ENCODE measurements at places on chromosomes 3 and 15.

- peak; percentile 84 for DNase-seq
Measured at GRCh38 chr15:45714590-45715488, 80.0 kb downstream of the SQOR start.

DNA sequence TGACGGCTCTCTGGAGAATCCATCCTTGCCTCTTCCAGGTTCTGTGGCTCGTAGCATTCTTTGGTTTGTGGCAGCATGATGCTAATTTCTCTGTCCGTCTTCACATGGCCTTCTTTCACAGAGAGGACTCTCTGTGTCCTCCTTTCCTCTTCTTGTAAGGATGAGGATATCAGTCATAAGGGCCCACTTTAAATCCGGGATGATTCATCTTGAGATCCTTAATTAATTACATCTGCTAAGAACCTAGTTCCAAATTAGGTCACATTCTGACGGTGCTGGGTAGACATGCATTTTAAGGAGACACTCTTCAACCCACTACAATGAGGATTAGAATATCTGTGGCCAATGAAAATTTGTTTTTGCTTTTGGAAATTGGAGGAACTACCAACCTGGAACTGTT lies 15.7 kb upstream of the GXYLT2 start:
- no peak for DNase-seq

GRCh38 chr15:41852736-41853590 lies 14.3 kb downstream of the PLA2G4B start:
- DNase-seq: no peak

GRCh38 chr15:41925086-41925608 lies 31.3 kb upstream of the SPTBN5 start:
- DNase-seq: no peak

GRCh38 chr3:17577796-17578520 lies 164.5 kb downstream of the TBC1D5 start:
- no peak for DNase-seq

GRCh38 chr15:88018869-88019641 lies 237.5 kb downstream of the NTRK3 start:
- no peak for DNase-seq

DNA sequence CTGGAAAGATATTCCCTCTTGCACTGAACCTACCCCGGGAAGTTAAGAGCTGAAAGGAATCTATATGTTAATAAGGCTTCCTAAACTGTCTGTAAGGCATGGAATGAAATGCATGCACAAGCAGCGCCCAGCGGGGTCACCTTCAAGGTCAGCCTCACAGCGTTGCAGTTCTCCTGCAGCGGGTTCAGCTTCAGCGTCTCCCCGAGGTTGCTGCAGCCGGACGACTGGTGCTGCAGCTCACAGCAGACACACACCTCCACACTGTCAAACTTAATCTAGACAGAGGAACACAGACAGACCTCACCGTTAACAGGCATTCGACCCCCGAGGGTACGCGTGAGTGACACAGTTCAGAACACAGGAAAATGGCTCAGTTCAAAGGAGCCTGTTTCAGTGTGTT lies 73.3 kb downstream of the NSMCE3 start:
- DNase-seq: no peak

DNA sequence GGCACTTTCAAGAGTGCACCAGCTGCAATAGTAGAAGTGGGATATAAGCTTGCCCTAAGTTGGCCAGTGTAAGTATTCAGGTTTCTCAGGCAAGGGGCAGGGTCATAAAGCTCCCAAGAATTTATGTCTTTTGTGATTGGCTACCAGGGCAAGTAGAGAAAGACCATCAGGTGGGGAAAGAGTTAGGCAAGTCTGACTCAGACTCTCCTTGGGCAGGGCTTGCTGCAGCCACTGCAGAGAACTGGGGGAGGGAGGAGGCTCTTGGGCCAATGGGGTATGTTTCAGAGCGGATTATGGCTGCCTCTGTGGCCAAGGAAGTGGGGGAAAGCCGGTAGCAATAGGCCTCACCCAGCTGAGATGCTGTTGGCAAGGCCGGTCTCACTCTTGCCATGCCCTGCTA lies 44.6 kb upstream of the SLC25A36 start:
- no peak for DNase-seq

- no peak for DNase-seq
Measured at GRCh38 chr3:45367453-45367871, 20.9 kb upstream of the LARS2 start.

- no peak for DNase-seq
Measured at GRCh38 chr15:67216859-67217258, 37.6 kb downstream of the AAGAB start.

- DNase-seq: no peak
Measured at GRCh38 chr3:158590223-158590622, 19.2 kb downstream of the MLF1 start.

DNA sequence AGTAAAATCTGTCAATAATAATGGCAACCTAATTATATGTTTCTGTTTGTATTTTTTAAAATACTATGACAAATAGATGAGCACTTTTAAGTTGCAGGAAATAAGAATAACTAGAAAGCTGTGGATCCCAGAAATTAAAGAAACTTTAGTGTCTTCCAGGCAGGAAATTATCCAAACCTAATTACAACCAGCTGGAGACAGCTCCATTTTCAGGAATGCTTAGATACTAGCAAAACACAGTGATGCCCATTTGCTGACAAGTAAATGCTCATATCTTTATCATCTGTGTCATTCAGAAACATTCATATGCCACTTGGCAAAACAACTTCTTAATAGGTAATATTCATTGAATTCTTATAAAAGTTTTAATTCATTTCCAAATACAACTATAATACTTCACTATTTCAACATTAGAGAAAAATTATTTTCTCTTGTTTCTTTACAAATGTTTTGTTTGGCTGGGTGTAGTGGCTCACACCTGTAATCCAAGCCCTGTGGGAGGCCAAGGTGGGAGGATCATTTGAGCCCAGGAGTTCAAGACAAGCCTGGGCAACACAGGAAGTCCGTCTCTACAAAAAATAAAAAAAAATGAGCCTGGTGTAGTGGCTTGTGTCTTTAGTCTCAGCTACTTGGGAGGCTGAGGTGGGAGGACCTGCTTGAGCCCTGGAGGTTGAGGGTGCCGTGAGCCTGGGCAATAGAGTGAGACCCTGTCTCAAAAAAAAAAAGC lies 169.1 kb upstream of the TSPAN3 start:
- DNase-seq: no peak

GRCh38 chr3:142888099-142888480 lies 793 bp downstream of the PCOLCE2 start:
- DNase-seq: no peak

- DNase-seq: no peak
Measured at GRCh38 chr3:154582501-154582900, 152.5 kb upstream of the GPR149 start.

- DNase-seq: no peak
Measured at GRCh38 chr3:157939166-157939565, 167.1 kb downstream of the SHOX2 start.

DNA sequence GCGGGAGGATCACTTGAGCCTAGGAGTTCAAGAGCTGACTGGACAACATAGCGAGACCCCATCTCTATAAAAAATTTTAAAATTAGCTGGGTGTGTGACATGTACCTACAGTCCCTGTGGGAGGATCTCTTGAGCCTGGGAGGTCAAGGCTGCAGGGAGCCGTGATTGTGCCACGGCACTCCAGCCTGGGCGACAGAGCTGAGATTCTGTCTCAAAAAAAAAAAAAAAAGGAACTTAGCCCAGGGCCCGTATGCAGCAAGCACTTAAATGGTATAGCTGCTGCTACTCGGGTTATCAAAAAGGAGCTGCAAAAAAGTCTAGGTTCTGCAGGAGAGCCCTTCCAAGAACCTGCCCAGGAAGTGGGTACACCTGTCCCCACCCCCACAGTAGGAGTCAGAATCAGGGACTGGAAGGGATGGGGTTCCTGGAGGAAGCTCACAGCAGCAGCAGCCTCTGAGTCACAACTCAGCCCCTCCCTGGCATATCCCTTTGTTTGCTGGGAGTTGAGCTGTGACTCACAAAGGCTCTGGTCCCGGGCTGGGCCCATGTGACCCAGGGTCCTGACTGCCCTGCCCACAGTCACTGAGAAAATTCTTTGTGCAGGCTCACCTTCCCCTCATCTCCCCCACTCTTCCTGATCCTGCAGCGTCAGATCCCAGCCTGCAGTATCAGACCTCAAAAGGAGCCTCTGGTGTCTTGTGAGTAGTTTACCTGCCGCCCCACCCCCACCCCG lies at the start of gene SPATA12:
Gene SPATA12 (plus strand): TSS at position 576 of the 733 bp plus-strand sequence. CDS start 13,031 bp downstream, outside the sequence.
- DNase-seq: peak; percentile 72

- DNase-seq: no peak
Measured at GRCh38 chr3:10309736-10310135, 11.2 kb downstream of the SEC13 start.

- no peak for DNase-seq
Measured at GRCh38 chr15:51359981-51360380, 18.5 kb downstream of the GLDN start.

DNA sequence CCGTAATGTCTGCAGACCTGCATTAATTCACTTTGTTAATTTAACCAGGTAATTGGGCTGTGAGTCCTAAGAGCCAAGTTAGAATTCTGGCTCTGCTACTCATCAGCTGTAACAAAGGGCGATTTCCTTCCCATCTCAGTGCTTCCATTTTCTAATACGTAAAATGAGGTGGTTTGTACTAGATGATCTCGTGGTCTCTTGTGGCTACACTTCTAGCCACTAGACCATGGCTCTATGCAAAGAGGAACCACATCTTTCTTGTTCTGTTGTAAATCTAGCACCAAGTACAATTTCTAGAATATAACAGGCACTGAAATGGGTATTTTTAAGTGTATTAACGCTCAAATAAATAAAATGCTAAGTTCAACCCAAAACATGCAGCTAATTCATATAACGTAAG lies 174.4 kb upstream of the THBS1 start:
- DNase-seq: no peak

GRCh38 chr3:124669470-124669869 lies 60.8 kb upstream of the UMPS start:
- DNase-seq: no peak

DNA sequence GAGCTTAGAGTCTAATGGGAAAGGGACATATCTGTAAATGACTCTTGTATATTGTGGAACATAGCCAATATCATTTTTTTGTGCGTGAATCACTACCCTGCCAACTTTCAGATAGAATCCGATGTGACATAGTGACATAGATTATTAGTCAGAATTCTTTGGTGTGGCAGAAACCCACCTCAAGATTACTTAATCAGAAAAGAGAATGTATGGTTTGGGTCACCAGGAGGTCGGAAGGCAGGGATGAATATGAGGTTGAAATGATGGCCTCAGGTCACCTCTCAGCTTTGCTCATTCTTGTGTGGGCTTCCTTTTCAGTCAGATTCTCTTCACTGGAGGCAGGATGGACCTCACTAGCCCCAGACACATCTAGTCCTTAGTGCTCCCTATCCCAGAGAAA lies 41.4 kb downstream of the SNAPC5 start:
- no peak for DNase-seq

- DNase-seq: no peak
Measured at GRCh38 chr3:193132241-193132640, 108.8 kb upstream of the PLAAT1 start.

- no peak for DNase-seq
Measured at GRCh38 chr3:190352861-190353457, 30.7 kb upstream of the CLDN1 start.

DNA sequence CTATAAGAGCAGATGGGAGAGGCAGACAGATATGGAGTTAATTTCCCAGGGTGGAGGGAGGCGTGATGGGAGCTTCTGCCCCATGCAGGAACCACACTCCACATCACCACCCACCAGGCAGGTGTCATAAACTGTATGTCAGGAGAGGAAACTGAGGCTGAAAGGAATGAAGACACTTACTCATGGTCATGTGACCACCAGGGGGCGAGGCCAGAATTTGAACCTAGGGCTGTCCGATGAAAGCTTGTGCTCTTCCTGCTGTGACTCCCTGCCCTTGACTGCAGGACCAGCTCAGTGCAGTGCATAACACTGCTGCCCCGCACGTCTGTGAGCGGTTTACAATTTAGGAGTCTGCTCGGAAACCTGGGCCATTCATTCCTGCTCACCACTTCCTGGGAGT lies 28.8 kb downstream of the NUP210 start:
- no peak for DNase-seq

- no peak for DNase-seq
Measured at GRCh38 chr3:39109086-39109485, 1.6 kb downstream of the TTC21A start.

GRCh38 chr15:59401824-59402569 lies 29.3 kb upstream of the MYO1E start:
- no peak for DNase-seq

DNA sequence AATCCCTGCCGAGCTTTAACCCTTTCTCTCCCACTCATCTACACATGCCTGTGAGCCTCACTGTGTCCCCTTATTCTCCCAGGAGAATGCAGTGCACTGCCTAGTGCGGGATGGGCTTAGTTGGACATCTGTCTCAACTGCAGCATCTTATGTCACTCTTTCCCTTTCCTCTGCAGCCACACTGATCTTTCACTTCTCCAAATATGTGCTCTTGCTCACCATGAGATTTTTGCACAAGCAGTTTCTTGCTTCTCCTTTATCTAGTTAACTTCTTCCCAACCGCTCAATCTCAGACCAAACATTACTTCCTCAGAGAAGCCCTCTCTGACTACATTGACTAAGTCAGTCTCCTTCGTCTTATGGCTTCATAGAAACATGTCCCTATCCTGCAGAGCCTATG lies 292.3 kb downstream of the KBTBD8 start:
- DNase-seq: no peak

- DNase-seq: no peak
Measured at GRCh38 chr3:15265655-15266509, 59.8 kb downstream of the CAPN7 start.

Measured in neural progenitor cell (in vitro differentiated cells).